ENCODE measurements at places on chromosomes 6 and 20.
A peak's percentile ranks its signal among the peaks of the same experiment; 100 is the strongest.

DNA sequence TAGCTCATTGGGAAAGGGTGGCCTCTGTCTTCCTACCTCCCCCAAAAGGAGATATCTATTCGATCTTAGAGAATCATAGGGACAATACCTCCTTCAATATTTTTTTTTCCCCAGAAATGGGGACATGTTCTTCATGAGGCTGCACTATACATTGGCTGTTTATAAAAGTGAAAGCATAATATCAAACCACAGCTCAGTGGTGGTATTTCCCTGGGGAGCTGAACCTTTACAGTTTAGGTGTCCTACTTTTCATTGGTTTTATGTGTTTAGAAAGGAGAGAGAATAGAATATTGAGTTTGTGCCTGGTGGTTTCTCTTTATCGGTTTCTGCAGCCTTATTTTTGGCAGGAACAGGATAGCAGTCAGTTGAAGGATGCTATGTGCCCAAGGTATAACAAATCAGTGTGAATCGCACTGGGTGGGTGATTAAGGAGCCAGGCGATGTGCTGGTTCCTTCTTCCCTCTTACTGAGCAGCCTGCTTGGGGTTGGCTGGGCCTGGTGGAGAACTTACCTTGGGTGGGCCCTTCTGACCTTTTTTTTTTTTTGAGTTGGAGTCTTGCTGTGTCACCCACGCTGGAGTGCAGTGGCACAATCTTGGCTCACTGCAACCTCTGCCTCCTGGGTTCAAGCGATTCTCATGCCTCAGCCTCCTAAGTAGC is 25.2 kb downstream of the UST start:
- DNase-seq, result no peak

GRCh38 chr6:151679081-151679480 is 128.4 kb upstream of the ESR1 start:
- no peak for DNase-seq

DNA sequence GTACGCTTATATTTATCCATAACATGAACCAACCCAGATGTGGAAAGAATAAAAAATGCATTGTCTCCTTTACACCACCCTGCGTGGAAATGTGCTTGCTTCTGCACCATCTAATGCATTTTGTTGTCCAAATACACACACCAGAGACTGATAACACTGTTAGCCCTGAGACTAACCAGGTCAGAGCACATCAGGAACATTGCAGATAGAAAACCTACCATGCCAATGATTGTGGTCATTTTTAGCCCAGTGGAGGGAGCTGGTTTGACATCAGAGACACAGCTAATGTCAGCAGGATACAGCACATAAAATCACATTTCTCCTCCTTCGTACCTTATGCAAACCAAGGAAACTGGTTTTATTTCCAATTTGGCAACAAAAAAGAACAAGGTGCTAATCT is 528.7 kb downstream of the DOK5 start:
- DNase-seq, result no peak

DNA sequence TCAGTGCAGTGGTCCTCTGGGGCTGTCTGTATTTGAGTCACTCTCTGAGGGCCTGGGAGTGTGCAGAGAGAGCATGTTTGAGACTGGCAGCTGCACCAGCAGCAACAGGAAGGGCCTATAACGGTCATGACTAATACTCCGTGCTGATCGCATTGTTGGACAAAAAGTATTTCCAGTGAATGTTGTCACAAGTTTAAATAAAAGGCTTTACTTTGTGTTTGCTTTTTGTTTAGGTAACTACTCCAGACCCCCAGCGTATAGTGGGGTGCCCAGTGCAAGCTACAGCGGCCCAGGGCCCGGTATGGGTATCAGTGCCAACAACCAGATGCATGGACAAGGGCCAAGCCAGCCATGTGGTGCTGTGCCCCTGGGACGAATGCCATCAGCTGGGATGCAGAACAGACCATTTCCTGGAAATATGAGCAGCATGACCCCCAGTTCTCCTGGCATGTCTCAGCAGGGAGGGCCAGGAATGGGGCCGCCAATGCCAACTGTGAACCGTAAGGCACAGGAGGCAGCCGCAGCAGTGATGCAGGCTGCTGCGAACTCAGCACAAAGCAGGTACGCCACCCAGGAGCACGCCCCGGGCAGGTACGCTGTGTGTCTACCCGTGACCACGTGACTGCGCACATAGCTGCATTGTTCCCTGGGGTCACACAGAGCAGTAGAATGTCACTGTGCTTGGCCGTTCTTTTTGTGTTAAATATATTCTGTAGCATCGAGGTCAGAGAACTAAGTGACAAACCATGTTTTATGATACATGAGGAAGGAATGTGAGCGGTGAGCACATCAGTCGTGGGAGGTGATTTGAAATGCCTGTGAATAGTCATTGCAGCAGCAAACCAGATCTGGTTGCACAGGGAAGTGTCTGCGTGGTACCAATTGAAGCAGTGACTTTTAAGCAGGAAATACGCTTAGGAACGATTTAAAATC is 174.7 kb downstream of the TMEM242 start:
- DNase-seq, result peak; percentile 84

Data from NCI-H1092 treated with DMSO at 0.1 percent for 48 hours (cell line).